DMS53 (cell line): ENCODE measurements at places on chromosomes 13 and 19.
A peak's percentile ranks its signal among the peaks of the same experiment; 100 is the strongest.

DNA sequence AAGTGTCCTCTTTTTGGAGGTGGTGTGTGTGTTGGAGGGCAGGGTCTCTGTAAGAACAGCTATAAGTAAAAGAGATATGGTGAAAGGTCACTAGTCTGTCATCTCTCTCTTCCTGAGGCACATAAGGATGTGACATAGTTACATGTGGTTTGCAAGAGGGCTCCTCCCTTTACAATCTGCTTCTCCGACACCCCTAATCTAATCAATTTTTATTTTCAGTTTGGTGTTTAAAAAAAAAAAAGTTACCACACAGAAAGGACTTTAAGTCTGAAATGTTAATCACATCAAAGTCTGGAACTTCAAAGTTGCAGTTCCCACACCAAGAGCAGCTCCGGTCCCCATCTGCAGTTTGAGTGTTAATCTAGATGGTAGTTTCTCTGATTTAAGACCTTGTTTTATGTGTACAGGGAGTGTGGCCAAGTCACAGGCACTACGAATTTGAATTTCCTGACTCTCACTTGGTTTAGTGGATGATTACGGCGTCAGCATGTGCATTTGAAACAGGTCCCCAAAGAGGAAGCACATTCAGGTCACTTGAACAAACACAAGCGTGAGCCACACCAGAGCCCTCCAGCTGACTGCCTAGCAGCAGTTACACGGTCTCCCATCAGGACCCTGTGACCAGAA, 53.1 kb downstream of the FOXO1 start:
- DNase-seq: no peak

DNA sequence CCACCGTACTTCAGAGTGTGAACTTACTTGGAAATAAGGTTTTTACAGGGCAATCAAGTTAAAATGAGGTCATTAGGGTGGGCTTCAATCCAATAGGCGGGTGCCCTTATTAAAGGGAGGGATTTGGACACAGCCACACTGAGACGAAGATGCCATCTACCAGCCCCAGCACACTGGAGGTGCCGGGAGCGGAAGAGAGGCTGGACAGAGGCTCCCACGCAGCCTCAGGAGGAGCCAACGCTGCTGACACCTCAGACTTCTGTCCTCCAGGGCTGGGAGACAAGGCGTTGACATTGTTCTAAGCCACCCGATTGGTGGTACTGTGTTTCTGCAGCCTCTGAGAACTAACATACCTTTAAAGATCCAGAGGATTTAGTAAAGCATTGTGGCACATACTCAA, 12.6 kb upstream of the RAB20 start:
- DNase-seq: no peak

GRCh38 chr19:46748325-46749109, 2.3 kb upstream of the STRN4 start:
- DNase-seq: peak; percentile 68

GRCh38 chr13:25762281-25762680, 289.5 kb downstream of the SHISA2 start:
- no peak for DNase-seq

DNA sequence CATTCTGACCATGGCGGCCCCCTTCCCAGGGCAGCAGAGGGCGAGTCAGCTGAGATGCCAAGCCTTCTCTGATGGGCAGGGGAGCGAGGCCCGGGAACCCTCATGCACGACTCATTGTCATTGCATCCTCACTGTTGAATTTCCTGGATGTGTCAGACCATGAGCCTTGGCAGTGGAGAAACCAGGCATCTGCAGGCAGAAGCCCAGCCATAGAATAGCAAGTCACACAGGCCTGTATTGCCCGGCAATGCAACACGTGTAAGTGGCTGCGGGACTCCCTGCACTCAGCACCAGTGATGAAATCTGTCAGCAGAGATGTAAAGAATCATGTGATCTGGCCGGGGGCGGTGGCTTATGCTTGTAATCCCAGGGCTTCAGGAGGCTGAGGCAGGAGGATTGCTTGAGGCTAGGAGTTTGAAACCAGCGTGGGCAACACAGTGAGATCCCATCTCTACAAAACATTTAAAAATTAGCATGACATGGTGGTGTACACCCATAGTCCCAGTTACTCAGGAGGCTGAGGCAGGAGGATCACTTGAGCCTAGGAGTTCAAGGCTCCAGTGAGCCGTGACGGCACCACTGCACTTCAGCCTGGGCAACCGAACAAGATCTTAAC, 199.7 kb downstream of the KATNAL1 start:
- DNase-seq: peak; percentile 18

DNA sequence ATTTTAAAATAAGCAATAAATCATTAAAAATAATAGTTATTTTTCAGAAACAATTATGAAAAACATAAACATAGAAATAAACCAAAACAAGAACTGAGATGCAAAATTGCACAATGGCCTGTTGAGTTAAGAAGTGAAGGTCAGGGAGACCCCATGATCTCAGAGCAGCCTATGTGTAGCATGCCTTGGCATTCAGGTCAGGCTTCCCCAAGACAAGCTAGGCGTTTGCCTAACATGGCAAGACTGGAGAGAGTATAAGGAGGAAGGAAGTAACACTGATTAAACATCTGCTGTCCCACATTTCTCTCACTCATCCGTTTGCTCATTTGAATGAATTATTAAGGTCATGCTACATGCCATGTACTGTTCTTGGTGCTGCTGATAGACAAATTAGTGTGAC, 291.8 kb downstream of the TSHZ3 start:
- DNase-seq: no peak

- no peak for DNase-seq
These were observed 1.2 kb downstream of the NR2C2AP start for GRCh38 chr19:19201697-19202630.

GRCh38 chr13:62839338-62839737, 1423.7 kb upstream of the PCDH20 start:
- no peak for DNase-seq

DNA sequence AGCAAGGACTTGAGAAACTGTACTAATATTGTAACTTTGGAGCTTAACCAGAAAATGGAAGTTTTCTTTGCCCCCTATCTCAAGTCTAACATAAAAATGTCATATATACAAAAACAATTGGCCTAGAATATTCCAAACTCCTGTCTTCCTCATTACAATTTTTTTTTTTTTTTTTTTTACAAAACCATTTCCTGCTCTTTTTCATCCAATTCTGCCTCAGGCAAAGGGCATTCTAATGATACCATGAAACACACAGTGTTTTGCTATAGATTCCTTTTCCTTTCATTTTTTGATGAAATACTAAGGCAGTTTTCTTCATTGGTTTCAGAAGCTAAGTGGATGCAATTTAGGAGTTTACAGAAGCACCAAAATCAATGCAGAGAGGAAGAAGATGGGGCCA, 119.7 kb downstream of the LHFPL6 start:
- DNase-seq: peak; percentile 21

GRCh38 chr13:82634946-82635345, 1247.3 kb downstream of the SLITRK1 start:
- no peak for DNase-seq

DNA sequence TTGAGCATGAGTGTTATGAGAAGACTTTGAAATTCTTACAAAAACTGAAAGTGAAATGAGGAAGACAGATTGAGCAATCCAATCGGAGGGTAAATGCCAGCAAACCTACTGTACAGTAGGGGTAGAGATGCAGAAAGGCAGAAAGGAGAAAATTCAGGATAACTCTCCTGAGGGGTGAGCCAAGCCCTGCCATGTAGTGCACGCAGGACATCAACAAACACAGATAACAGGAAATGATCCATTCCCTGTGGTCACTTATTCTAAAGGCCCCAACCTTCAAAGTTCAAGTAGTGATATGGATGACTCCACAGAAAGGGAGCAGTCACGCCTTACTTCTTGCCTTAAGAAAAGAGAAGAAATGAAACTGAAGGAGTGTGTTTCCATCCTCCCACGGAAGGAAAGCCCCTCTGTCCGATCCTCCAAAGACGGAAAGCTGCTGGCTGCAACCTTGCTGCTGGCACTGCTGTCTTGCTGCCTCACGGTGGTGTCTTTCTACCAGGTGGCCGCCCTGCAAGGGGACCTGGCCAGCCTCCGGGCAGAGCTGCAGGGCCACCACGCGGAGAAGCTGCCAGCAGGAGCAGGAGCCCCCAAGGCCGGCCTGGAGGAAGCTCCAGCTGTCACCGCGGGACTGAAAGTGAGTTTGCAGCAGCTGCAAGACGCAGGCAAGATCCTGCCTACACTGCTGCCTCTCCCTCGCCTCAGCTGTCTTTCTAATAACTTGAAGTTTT, at the start of gene TNFSF13B:
TNFSF13B (plus strand) TSS at position 118 of the 728 bp plus-strand sequence; CDS start at position 296, 178 bp downstream.
- DNase-seq: no peak

- DNase-seq: no peak
These were observed 42.2 kb upstream of the ZNF681 start for GRCh38 chr19:23800868-23801267.

GRCh38 chr19:6663236-6664201, 6.4 kb downstream of the TNFSF14 start:
- DNase-seq: no peak

DNA sequence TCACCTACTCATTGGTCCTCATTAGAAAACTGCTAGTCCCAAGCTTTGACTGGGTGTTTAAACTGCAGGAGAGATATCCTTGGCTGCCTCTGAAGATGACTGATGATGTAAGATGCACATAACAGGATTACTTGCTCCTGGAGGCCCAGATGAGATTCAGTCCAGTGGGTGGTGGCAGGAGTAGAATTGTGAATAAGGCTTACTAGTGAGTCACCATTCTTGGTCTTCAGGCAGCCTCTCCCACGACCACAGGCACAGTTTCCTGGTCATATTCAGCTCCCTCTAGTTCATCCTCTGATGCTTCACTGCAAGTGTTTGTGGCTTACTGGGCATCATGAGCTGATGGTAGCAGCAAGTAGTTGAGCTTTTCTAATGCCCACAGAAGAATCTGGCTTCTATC, 12.1 kb downstream of the SERTM1 start:
- peak; percentile 10 for DNase-seq

- peak; percentile 79 for DNase-seq
These were observed 2.5 kb downstream of the PRR36 start for GRCh38 chr19:7871437-7872305.

DNA sequence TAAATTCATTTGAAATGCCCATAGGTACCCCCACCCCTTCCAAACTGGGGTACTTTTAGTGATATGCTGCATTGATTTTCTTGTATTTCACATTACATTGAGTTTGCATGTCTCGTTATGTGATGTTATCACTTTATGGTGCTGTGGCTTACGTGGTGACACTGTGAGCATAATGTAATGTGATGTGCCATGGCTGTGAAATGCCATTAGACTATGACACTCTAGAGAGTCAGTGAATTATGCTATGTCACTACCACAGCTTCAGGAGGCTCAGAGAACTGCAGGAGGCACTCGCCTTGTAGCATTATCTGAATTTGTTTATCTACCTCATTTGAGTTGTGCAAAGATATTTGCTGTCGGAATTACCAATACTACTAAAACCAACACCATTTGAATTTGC, 590.1 kb upstream of the SLC10A2 start:
- no peak for DNase-seq

DNA sequence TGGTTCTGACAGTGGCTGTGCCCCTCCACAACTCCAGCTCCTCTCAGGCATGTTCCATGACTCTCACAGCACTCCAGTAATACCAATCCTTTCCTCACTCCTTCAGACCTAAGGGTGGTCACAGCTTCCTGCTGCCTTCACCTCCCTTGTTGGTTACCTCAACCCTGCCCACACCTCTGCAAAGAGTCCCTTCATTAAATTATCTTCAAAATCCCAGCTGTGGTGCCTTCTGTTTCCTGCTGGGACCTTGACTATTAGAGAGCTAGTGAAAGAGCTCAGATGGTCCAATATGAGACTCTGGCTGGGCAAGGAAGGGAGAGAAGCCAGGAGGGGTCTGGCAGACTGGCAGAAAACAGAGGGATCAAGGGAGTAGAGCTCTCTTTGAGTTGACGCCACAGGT, 26.1 kb downstream of the DEDD2 start:
- DNase-seq: peak; percentile 54

- no peak for DNase-seq
These were observed 3.8 kb downstream of the PROSER1 start for GRCh38 chr13:39034085-39034484.

DNA sequence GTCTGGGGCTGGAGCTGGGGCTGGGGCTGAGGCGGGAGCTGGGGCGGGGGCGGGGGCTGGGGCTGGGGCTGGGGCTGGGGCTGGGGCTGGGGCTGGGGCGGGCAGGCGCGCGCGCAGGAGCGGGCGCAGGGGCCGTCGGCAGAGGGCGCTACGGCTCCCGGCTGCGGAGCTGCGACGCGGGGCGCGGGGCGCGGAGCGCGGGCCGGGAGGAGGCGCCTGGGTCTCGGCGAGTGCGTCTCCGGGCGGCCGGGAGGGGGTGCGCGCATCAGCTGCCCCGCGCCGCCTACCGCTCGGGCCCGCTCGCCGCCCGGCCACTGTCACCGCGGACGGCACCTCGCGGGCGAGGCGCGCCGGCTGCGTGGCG, 422 bp upstream of the MTUS2 start:
- peak; percentile 71 for DNase-seq

DNA sequence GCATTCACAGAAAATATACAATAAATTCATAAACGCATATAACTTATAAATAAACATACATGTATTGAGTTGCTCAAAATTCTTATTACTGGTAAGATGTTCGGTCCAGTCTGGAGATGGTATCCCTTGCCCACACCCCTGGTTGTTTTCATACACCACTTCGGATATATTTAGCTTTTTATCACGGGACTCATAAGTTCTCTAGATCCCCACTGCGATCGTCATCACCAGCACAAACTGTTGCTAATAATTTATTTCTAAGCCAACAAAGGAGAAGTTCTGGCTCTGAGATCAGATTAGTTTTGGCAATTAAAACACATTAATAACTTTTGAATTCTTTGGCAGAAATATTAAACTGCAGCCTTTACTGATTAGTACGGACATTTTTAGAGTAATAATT, 23.0 kb upstream of the SGCG start:
- DNase-seq: no peak

- DNase-seq: no peak
These were observed 93.6 kb downstream of the SOX1 start for GRCh38 chr13:112160558-112160957.

GRCh38 chr13:52885141-52885540, 36.7 kb upstream of the PCDH8 start:
- no peak for DNase-seq

GRCh38 chr13:113544071-113544891, 40.3 kb upstream of the TFDP1 start:
- DNase-seq: no peak

GRCh38 chr13:98998831-98999638, 21.2 kb upstream of the DOCK9 start:
- no peak for DNase-seq

GRCh38 chr13:73158851-73159250, 100.0 kb downstream of the KLF5 start:
- DNase-seq: peak; percentile 5
